ENCODE measurements at places on chromosomes 3 and 15. TPM values are rescaled to one million over a fixed set of nuclear protein-coding genes. Genes with fewer than 3 reads are reported as not detected.

Gene CADM2
- 11.4 TPM for total RNA-seq

GRCh38 chr15:55959744-55960447 lies 33.5 kb downstream of the NEDD4 start:
- H3K27ac ChIP-seq, result no peak overlapping the region
- H3K4me1 ChIP-seq, result no peaks in the 10 kb centered on the region
- H3K4me3 ChIP-seq, result no peak overlapping the region
- DNase-seq, result no peak

DNA sequence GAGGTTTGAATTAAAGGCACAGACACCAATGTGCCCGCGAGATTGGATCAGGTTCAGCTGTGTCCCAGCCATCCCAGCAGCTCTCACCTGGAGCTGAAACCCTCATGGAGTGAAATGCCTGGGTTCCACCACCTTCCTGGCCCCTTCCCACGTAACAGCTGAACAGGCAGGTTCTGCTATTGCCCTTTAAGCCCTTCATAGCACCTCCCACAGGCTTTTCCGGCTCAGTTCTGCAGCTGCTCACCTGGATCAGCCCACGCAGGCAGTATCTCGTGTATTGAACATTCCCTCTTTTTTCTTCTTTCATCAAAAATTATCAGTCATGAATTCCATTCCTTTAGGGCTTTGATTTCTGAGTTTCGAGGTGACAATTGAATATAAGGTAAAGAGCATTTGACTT lies 129.8 kb downstream of the SLC9A9 start:
- DNase-seq, result no peak
- no peak overlapping the region for H3K27ac ChIP-seq
- no peaks in the 10 kb centered on the region for H3K4me1 ChIP-seq
- H3K4me3 ChIP-seq, result no peak overlapping the region
- no peaks in the 10 kb centered on the region for H3K36me3 ChIP-seq

DNA sequence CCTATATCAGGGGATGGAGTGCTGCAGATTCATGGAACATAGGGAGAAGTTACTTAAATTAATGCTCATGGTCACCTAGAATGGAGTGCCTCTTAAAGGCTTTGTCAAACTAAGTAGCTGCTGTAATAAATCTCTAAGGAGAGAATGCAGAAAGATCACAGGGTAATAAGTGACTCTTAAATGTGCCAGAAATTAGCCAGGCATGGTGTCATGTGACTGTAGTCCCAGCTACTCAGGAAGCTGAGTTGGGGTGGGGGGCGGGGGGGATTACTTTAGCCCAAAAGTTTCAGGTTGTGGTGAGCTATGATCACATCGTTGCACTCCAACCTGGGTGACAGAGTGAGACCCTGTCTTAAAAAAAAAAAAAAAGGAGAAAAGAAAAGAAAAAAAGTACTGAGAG lies 90.9 kb upstream of the ASB14 start:
- H3K27ac ChIP-seq, result no peak overlapping the region
- H3K4me3 ChIP-seq, result no peak overlapping the region
- no peaks in the 10 kb centered on the region for H3K36me3 ChIP-seq
- no peak for DNase-seq
- peaks cover 5% of the 10 kb centered on the region for H3K27me3 ChIP-seq

DNA sequence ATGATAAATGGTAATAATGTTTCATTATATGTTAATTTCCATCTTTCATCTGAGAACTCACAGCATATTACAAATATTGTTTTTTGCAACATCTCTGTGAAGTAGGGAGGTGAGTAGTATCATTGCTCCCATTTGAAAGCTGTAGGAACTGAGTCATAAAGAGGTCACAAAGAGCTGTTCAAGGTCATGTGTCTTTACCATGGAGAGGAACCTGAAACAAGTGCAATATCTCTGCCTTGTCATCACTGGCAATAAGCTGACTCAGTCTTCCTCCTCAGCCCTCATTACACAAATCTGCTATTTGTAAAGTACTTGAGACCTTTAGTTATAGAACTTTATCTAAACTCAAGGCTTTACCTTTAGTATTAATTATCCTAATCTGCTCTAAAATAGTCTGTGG lies 4.4 kb upstream of the ATP13A4 start:
- H3K4me3 ChIP-seq, result no peak overlapping the region
- peaks cover 5% of the 10 kb centered on the region for H3K4me1 ChIP-seq
- H3K27ac ChIP-seq, result no peak overlapping the region

DNA sequence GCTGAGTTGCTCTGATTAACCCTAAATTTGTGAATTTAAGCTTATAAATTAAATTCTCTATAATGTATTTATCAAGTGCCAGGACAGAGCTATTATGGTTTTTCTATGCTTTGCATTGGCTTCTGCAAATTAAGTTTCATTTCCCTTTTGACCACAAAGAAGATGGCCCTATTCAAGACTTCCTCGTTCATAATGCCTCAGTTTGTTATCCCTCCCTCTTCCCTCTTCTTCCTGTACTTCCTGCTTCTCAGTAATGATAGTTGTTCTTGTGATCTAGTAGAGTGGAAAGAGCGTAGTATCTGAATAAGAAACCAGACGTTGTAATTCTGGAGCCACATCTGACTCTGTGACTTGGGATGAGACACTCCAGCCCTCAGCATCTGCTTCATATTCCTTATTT lies 118.7 kb downstream of the CACNA1D start:
- no peaks in the 10 kb centered on the region for H3K36me3 ChIP-seq
- DNase-seq, result no peak
- H3K27me3 ChIP-seq, result peaks cover 3% of the 10 kb centered on the region
- no peak overlapping the region for H3K27ac ChIP-seq

- peaks cover 3% of the 10 kb centered on the region for H3K36me3 ChIP-seq
- H3K27ac ChIP-seq, result no peak overlapping the region
- H3K4me1 ChIP-seq, result peaks cover 23% of the 10 kb centered on the region
- H3K27me3 ChIP-seq, result no peaks in the 10 kb centered on the region
These were observed 1.7 kb upstream of the HACD3 start for GRCh38 chr15:65528461-65529060.

GRCh38 chr3:97981886-97982285 lies 9.7 kb upstream of the RIOX2 start:
- H3K36me3 ChIP-seq, result no peaks in the 10 kb centered on the region
- H3K4me3 ChIP-seq, result no peak overlapping the region
- H3K4me1 ChIP-seq, result no peaks in the 10 kb centered on the region
- DNase-seq, result no peak
- H3K27me3 ChIP-seq, result no peaks in the 10 kb centered on the region
- no peak overlapping the region for H3K27ac ChIP-seq

GRCh38 chr3:184466413-184466960 lies 86.6 kb downstream of the CHRD start:
- no peak overlapping the region for H3K27ac ChIP-seq
- H3K4me3 ChIP-seq, result no peak overlapping the region
- no peaks in the 10 kb centered on the region for H3K4me1 ChIP-seq
- no peaks in the 10 kb centered on the region for H3K36me3 ChIP-seq

GRCh38 chr3:73674280-73674679 lies 49.5 kb upstream of the PDZRN3 start:
- H3K4me1 ChIP-seq, result peaks cover 13% of the 10 kb centered on the region
- H3K4me3 ChIP-seq, result no peak overlapping the region
- DNase-seq, result no peak
- no peaks in the 10 kb centered on the region for H3K27me3 ChIP-seq
